ENCODE measurements at places on chromosomes 2 and 18.

DNA sequence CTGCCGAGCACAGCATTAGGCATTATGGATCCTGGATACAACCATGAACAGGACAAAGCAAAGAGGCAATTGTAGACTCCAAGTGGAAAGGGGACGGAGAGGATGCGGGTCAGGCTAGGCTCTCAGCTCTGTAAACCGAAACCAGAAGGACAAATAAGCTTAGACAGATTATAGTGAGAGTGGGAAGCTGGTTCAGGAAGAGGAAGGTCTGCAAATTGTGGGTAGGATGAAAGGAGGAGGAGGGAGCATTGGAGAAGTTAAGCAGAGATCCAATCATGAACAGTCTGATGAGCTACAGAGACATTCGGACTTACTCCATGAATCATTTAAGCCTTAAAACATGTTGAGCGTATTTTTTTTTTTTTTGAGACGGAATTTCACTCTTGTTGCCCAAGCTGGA lies 3.0 kb downstream of the MSH6 start:
- no peak for DNase-seq

GRCh38 chr2:189629531-189630453 lies 31.5 kb upstream of the ASNSD1 start:
- DNase-seq, result no peak

GRCh38 chr2:101596333-101596732 lies 101.2 kb upstream of the MAP4K4 start:
- DNase-seq, result no peak

DNA sequence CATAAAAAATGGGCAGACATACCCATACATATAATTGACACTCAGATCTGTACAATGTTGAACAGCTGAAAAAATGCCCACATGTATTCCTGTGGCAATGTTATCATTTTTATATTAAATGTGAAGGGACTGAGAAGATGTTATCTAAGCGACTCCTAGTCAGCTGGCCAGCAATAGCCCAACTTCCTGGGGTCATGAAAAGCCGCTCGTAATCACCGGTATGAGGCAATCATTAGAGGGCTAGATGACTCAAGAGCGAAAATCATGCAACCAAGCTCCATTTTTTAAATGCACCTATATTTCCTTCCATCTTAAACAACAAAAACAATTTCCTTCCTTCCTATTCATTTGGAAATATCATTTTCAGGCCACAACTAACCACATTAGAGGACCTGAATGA lies 274.6 kb upstream of the CCDC68 start:
- DNase-seq, result no peak

GRCh38 chr2:233312874-233313273 lies 5.3 kb downstream of the SAG start:
- no peak for DNase-seq

- no peak for DNase-seq
These were observed 96.6 kb upstream of the NRP2 start for GRCh38 chr2:205585449-205586383.

DNA sequence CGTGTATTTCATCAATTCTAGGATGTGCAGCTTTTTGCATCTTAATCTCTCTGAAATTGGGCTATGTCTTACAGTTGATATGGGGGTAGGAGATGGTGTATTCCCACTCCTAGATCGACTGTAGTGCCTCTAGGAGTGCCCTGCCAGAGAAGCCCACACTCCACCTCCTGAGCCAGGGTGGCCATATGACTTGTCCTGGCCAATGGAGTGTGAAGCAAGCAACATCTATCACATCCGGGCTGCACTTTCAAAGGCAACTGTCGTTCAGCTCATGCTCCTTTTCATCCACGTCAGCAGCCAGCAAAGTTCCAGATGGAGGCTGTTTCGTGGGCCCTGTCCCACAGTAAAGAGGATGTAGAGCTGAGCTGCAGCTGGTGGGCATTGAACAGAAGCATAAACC lies 149.4 kb upstream of the SLC1A4 start:
- DNase-seq, result no peak

DNA sequence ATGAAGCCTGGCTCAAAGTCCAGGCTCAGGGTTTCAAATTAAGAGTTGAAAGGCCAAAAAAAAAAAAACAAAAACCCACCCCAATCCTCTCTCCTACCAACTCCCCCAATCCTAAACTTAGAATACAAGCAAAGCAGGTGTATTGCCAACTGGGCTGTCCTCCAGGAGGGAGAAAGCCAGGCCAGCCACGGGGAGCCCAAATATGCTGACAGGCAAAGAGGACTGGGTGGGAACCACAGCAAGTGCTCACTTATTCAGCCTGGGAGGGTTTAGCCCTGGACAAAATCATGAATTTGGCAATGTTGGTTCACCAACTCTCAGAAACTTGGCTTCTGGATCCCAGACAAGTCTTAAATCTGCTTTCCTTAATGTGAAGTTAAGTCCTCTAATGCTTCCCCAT lies 36.5 kb downstream of the GKN2 start:
- no peak for DNase-seq

GRCh38 chr2:5970347-5970746 lies 278.2 kb downstream of the SOX11 start:
- no peak for DNase-seq

DNA sequence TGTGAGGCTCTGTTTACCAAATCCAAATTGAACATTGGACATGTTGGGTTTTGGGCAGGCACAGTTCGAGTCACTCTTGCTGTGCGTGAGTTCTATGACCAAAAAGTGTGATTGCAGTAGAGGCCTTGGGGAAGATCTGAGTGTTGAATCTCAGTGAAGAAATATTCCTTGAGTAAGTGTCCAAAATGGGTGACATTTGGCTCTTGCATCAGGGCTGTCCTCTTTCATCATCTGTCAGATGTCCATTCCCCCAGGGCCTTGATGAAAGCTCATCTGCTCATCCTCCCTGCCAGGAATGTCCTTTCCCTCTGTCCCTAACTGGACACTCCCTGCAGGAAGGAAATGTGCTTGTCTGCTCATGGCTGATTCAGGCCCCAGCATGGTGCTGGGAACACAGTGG lies 6.4 kb upstream of the SFTPB start:
- DNase-seq, result no peak

DNA sequence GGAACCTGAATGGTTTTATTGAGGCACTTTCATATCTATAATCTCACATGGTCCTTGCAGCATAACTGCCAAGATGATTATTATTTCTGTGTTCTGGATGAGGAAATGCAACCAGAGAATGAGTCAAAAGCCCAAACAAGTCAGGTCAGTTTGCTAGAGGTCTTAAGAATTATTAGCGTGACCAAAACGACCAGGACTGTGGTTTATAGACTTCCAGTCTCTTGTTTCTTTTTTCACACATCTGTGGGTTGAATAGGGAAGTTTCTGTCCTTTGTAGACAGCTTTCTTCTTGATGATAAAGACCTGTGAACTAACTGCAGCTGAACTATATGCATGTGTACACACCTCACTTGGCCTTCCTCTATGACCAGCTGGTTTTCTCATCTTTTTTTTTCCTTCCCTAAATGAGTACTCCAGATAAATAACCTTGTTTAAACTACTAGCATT lies 13.9 kb downstream of the ADAM23 start:
- no peak for DNase-seq

DNA sequence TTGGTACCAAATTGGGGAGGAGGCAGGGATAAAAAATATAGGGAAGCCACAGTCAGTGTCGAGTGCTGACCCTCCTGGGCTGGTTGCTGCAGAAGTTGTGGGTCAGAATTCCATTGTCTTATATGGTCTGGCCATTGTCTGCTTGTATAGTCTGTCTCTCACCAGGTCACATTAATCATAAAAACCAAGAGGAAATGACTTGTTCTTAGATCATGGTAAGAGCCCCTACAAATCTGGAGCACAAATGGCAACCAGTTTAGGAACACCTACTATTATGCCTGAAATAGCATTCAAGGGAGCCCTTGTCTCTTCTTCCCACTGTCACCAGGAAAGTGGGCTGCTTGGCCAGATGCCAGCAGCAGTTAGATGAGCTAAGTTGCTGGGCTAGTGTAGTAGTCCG lies 119.7 kb upstream of the RMP24 start:
- DNase-seq, result no peak

DNA sequence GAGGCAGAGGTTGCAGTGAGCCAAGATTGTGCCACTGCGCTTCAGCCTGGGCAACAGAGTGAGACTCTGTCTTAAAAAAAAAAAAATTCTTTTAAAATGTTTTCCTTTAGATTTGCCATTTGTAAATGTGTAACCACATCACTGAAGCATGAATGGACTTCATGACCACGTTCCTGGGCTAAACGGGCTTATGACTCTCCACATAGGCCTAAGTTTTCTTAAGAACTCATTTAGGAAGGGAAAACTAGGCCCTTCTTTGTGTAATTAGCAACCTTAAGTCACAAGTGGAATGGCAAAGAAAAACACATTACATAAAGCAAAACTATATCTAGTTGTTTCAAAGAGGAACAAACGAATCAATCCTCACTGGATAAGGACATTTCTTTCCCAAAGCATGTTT lies 99.5 kb downstream of the MEIS1 start:
- no peak for DNase-seq

DNA sequence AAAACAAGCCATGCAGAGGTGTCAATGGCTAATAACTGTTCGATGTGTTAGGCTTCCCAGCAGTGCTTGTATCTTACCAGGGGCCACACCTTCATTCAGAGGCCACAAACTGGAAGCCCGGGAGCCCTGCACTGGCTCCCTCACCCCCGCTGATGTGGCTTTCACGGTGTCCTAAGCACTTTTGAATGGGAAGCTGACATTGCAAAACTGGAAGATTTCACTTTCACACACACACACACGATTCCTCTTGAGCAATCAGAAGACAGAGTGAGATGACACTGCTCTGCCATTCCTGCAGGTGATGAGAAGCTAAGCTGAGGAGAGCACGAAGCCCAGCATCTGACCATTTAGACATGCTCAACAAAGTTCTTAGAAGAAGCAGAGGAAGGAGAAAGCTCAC lies 8.6 kb upstream of the ZNF407 start:
- DNase-seq, result no peak

GRCh38 chr18:31199190-31199769 lies 36.6 kb upstream of the DSC1 start:
- DNase-seq, result no peak

- DNase-seq, result no peak
These were observed 110.7 kb downstream of the TMX3 start for GRCh38 chr18:68604256-68604655.

DNA sequence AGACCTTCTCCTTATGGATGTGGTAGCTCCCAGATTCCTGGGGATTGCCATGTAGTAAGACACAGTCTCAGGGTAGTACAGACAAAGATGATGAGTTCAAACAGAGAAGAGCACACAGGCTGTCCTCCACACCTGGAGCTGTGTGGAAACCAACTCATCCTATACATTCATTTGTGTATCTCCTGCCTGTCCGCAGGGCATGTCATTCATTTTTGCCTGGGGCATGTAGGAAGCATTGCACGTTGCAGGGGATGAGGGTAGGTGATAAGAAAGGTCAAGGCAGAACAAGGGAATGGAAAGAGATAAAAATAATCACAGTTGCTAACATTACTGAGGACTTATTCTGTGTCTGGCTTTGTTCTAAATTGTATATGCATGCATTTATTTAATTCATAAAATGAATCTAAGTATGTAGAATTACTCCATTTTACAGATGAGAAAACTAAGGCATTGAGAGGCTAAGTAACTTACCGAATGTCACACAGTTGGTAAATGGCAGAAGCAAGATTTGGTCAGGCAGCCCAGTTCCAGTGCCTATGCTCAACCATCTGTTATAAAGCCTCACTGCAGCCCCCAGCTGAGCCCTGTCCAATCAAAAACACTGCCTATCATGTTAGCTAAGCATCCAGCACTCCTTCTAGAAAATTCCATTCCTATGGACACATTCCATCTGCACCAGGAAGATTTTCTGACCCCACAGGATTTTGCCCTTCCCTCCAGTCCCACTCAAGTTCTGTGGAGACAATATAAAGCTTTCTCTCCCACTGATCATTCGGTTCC lies 81.0 kb downstream of the SUMO1 start:
- DNase-seq, result no peak

DNA sequence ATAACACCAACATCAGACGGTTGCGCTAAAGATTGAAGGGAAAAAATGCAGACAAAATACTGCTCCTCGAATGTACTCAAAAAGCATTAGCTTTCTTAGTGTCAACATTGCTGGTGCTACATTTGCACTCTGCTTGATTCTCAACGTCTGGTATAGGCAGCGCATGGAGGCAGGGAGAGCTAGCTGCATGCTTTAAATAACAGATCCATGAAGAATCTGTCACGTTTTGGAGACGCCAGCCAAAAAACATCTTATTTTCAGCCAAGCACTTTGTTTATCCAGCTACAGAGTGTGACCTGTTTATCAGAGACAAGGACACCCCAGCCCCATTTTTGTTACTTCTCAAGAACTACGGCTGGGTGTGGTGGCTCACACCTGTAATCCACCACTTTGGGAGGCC lies 59.5 kb downstream of the APOB start:
- no peak for DNase-seq

DNA sequence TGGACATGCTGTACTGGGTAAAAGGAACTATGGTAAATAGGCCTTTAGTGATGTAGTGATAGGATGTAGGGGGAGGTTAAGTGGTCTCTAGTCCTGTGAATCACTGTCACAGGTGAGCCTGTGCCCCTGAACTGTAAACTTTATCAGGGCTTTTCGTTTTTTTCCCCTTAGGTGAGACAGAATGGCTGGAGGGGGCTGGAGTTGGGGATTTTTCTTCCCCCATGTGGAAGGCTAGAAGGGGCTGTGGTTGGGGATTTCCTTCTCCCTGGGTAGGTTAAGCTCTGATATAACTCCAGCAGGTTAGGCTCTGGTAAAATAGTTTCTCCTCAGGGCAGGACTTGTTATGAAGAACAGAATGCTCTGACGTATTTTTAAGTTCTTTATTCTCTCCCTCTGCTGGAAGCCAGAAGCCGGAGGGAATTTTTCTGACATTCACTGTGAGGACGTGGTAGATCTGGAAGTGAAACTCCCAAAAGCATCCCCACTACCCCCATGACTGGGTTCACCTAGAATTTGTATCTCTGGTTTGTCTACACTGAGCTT lies 28.5 kb downstream of the PIKFYVE start:
- DNase-seq, result no peak

GRCh38 chr2:176432434-176432833 lies 163.2 kb downstream of the MTX2 start:
- no peak for DNase-seq

- no peak for DNase-seq
These were observed 146.0 kb downstream of the UBE2E3 start for GRCh38 chr2:181126311-181126868.
